GM06990 (cell line): ENCODE measurements at places on chromosomes 13 and 19.

DNA sequence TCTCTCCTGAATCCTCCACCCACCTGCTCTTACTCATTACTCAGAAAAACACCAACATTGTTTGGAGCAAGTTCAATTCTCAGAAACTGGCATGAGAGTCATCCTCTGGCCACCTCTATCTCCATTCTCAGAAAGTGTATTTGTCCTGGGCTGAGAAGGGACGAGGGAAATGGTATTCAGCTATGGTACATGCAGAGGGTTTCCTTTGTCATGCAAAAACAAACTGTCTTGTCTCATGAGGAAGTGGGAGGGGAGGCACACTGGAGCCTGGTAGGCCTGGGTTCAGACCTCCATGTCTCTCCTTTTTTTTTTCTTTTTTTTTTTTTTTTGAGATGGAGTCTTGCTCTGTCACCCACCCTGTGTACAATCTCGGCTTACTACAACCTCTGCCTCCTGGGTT lies 31.9 kb upstream of the LILRA2 start:
- no peak for DNase-seq

GRCh38 chr19:39196860-39197562 lies at the start of gene NCCRP1:
Gene NCCRP1 (plus strand): TSS chr19:39196964. CDS start chr19:39196983, 19 bp downstream.
- no peak for DNase-seq

DNA sequence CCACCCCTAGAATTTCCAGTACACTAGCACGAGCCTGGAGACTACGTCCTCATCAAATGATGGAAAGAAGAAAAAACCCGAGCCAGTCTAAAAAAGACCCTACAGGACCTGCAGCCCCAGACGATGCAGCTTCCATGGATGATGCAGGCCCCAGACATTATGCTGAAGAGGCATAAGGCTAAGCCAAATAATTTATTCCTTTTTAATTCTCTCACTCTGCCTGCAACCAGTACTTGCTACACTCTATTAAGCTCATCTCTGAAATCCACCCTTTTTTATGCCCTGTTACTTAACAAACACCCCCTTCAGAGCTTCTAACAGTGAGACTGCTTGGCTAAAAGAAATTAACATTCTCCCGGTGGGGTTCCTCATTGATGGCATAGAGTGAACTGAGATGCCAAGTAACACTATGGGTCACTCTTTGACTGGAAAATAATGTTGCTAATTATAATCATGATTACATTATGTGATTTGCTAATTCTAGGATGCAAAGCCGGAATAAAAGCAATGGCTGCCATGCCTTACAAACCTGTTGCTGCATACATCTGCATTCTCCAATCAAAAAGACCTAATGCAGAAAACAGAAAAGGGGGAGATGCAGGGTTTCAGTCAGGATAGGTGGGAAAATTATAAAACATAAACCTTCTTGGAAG lies 1462.4 kb downstream of the UQCRFS1 start:
- no peak for DNase-seq

GRCh38 chr19:29548483-29549085 lies 22.8 kb downstream of the VSTM2B start:
- DNase-seq, result no peak

GRCh38 chr19:40995355-40995754 lies 4.3 kb downstream of the CYP2B6 start:
- no peak for DNase-seq

- DNase-seq, result no peak
These were observed 50.1 kb upstream of the OBI1 start for GRCh38 chr13:78709028-78709427.

GRCh38 chr19:19550972-19551852 lies 13.1 kb downstream of the CILP2 start:
- DNase-seq, result no peak

GRCh38 chr19:30447553-30447870 lies 75.3 kb downstream of the ZNF536 start:
- no peak for DNase-seq
